Stimulated activated CD4-positive, alpha-beta T cell treated with anti-CD3 and anti-CD28 coated beads, Interleukin-1b, Interleukin-23, amount 100 ng/mL, for 24 hours (primary cell): ENCODE measurements at places on chromosomes 1 and 21.

GRCh38 chr21:38041493-38041892 is 125.2 kb upstream of the KCNJ6 start:
- no peak for DNase-seq

DNA sequence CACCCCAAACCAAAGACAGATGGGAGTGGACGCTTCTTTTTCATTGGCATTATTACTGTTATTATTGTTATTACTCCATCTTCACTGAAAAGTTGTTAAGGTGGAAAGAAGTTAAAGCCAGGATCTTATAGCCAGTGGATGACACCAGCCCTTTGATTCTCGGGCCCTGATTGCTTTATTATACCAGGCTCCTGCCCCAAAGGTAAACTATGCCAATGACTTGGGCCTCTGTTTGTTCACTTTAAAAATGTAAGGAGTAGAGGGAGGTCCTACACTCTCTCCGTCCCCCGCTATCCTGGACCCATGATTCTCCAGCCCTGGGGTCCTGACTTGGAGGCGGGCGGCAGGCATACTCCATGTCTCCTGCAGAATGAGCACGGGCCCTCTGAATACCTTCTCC is 106.8 kb downstream of the TOMM20 start:
- no peak for DNase-seq

DNA sequence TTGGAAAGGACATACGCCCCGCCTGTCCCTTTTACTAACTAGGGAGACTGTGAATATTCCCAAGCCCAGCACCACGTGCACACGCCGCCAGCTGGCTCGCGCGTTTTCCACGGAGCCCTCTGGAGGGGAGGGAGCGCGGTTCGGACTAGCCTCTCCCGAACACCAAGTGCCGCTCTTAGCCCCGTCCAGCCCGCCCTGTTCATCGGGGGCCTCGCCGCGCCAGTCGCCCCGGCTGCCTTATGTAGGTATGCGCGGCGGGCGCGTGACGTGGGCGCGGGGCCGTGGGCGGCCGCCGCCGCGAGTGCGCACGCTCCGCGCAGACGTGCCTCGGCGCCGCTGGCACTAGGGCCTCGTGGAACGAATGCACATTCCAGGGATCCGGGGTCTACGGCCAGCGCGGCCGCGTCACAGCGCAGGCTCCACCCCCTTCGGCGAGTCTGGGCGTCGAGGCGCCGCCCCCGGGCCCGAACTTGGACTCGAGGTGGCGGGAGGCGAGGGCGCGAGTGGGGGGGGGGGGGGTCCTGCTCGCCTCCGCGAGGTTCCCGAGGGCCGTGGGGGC is 767 bp upstream of the IRF2BP2 start:
- no peak for DNase-seq

- DNase-seq, result no peak
These were observed 37.0 kb upstream of the RD3 start for GRCh38 chr1:211529011-211529410.

- no peak for DNase-seq
These were observed 319.1 kb downstream of the CAMTA1 start for GRCh38 chr1:7104339-7104738.

DNA sequence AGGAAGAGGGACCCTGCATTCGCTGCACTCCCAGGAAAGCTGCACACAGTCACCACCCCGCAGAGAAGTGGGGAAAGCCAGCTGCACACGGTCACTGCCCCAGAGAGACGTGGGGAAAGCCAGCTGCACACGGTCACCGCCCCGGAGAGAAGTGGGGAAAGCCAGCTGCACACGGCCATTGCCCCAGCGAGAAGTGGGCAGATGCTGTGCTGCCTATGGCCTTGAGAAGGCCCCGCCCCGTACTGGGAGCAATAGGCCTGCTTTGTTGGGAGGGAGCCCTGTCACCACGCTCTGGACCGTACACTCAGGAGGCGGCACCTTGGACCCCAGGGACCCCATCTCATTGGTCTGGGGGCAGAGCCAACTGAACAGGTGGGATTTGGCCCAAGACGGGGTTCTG is 4.3 kb upstream of the GPR153 start:
- no peak for DNase-seq

DNA sequence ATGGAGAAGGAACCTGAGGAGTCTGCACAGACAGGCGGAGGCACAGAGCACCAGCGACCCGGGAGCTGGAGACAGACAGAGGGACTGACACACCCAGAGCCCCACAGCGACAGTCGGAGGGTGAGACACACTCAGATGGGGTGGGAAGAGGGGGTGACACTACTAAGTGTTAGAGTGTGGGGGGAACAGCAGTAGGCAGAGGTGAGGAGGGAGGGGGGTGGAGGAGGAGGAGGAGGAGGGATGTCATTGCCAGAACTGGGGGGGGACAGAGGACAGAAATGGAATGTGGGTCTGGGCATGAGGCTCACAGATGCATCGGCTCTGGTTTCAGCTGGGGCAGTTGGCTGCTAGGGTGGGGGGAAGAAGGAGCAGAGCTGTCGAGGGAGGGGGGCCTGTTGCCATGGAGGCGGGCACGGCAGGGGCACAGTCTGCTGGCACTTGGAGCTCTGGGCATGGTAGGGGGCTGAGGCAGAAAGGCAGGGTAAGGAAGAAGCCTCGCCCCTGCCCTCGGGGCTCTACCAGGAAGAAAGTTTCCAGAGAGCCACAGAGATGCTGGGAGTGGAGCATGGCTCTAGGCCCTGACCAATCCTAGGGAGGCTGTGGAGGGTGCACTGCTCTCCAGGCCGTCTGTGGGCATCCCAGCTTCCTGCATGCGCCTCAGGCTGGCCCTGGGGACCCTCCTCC is 37.3 kb downstream of the AHDC1 start:
- DNase-seq, result no peak

DNA sequence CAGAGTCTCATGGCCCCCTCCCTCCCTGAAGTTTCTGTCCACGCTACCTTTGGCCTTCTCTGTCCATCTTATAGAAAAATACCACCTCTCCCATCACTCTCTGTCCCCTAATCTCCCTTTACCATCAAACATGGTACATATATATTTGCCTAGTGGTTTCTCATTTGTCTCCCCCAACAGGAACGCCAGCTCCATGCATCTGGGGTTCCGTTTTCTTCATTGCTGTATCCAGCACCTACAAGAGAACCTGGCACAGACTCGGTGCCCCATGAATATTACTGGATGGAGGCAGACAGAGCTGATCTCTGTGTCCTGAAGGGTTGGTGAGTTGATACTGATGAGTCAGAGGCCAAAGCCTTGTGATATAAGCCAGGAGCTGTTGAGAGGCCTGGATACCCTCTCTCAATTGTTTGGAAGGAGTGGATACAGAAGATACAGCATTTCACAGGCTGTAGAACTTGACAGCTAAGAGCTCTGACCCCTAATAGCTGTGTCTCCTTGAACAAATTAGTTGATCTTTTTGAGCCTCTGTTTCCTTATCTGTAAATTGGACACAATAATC is 21.9 kb downstream of the HEYL start:
- no peak for DNase-seq

GRCh38 chr1:85463731-85464496 is 1.0 kb downstream of the DDAH1 start:
- no peak for DNase-seq

DNA sequence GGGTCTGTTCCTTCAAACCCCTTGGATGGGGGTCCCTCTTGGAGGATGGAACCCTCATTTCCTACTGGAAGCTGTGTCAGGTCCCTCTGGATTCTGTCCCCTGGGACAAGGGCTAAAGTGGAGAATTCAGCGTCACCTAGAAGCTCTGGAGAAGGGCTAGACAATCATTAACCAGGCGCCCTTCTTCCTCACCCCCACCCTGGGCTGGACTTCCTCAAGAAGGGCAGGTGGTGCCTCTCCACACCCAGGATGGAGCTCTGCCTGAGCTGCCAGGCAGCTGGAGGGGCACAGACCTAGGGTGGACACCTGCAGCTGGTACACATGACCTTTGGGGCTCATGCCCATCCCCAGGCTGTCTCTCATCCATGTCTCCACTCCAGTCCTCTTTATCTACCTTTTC is 3.6 kb downstream of the CELF3 start:
- no peak for DNase-seq

DNA sequence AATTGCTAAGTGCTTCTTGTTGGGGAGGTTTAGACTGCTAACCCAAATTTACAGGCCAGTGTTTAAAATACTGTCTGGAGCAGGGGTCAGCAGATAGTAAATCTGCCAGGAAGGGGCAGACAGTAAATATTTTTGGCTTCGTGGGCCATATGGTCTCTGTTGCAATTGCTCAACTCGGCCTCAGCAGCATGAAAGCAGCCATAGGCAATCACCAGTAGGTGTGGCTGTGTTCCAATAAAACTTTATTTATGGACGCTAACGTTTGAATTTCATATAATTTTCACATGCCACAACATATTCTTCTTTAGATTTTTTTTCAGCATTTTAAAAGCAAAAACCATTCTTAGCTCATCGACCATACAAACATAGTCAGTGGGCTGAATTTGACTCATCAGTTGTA is 172.7 kb downstream of the BRINP2 start:
- no peak for DNase-seq

GRCh38 chr1:29380532-29380931 is 144.2 kb downstream of the PTPRU start:
- DNase-seq, result no peak
